ENCODE measurements at places on chromosomes 12 and 14. TPM values are rescaled to one million over a fixed set of nuclear protein-coding genes. Genes with fewer than 3 reads are reported as not detected.

The SLC2A13 gene
- total RNA-seq, result 3.9 TPM

The MRPL52 gene
- 198 TPM for total RNA-seq

The KSR2 gene
- 0.53 TPM for total RNA-seq

The PGF gene
- total RNA-seq, result 3.8 TPM

The NACA gene
- 1,503 TPM for total RNA-seq

The GLT1D1 gene
- not detected for total RNA-seq

The RND1 gene
- 17.8 TPM for total RNA-seq

The KRT78 gene
- total RNA-seq, result not detected

The BDKRB1 gene
- 0.86 TPM for total RNA-seq

The CLEC9A gene
- total RNA-seq, result not detected

The MYH7 gene
- not detected for total RNA-seq

The CEBPE gene
- not detected for total RNA-seq

The OR10A7 gene
- total RNA-seq, result not detected

The CCDC175 gene
- total RNA-seq, result not detected

The LGR5 gene
- not detected for total RNA-seq

The DAO gene
- total RNA-seq, result not detected

The PLEKHG7 gene
- 0.06 TPM for total RNA-seq

The SMIM41 gene
- not detected for total RNA-seq

The FBXW8 gene
- total RNA-seq, result 5.1 TPM

The NTF3 gene
- total RNA-seq, result not detected

Measured in A549 treated with CORT108297 at 1 μM for 4 hours (cell line).